Uterus (tissue), 4 donors: ENCODE measurements at places on chromosomes 13 and 19.

DNA sequence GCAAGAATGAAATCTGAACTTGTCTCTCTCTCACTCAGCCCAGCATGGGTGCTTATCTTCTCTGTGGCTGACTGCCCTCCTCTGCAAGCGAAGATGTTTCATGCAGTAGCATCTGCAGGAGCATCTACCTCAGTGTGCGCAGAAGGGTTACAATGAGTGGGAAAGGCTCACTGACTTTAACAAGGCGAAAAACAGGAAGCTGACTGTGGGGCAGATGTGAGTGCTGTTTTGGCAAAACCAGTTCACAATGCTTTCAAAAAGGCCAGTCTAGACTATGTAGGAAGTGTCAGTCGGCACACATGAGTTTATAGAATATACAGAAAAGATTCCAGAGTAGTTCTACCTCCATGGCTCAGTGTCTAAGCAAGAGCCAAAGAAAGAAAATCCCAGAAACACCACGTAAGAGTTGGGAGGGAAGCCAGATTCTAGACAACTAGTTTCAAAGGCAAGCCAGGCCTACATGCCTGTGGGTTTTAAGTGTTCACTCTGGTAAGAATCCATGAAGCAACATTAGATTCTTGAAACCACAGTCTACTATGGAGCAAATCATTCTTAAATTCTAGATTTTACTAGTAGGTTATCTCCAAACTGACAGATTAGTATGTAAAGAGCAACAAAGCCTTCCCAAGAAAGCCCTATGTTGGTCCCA is 124.5 kb downstream of the ABCC4 start:
- DNase-seq, result no peak

GRCh38 chr19:11092181-11092538 is 2.9 kb downstream of the LDLR start:
- DNase-seq, result no peak

DNA sequence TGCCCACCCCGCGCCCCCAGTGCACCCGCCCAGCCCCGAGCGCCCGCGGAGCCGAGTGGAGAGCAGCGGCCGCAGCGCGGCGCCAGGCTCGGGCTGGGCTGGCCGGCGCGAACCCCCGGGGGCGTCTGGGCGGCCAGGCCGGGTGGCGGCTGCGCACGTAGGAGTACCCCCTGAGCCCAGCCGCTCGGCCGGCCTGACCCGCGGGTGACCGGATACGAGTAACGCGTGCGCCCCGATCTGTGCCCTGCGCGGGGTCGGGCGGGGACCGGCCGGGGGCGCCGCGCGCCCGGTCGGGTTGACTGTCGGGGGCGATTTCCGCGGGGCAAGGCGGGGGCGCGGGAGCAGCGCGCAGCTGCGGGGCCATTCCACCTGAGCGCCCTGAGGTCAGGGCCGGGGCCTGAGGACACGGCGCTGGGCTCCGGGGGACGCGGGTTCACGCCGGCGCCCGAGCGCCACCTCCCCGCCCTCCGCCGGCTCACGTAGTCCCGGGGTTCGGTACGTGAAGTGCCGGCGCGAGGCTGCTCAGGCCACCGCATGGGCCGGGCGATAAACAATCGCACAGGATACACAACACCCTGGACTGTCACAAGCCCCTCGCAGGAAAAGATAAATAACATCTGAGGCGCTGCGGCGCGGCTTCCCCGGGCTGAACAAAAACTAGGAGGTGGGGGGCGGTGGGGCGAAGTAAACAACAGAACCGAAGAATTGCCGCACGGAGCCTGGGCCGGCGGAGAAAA is 37.6 kb upstream of the FLT1 start:
- no peak for DNase-seq

DNA sequence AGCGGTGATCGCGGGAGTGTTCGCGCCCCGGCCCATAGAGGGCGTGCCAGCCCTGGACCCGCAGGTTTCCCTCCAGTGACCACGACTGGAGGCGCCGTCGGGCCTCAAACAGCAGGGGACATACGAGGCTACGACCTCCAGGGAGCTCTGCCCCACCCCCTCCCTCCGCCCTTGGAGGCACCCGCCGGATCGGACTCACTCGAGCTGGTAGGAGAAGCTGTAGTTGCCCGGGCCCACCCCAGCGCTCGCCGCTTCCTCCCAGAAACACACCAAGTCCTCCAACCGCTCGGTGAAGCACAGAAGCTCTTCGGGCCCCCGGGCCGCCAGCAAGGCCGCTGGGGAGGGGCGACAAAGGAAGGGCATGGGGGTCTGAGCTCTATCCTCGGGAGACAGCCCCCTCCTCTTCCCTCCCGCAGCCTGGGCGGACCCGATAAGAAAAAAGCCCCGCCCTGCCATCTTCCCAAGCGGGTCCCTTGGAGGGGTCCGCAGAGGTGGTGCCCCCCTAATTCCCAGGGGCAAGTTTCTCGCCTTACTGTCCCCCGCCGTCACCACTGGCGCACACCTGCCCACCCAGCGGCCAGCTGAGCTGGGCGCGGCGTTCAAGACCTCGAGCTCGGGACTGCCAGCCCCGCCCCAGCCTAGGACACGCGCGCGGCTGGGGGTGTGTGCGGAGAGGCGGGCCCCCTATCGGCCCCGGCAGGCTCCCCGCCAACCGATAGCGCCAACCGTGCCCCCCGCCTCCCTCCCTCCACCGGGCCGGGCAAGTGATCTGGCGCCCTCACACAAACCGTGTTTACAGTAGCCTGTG is 1.0 kb downstream of the EPOR start:
- no peak for DNase-seq

DNA sequence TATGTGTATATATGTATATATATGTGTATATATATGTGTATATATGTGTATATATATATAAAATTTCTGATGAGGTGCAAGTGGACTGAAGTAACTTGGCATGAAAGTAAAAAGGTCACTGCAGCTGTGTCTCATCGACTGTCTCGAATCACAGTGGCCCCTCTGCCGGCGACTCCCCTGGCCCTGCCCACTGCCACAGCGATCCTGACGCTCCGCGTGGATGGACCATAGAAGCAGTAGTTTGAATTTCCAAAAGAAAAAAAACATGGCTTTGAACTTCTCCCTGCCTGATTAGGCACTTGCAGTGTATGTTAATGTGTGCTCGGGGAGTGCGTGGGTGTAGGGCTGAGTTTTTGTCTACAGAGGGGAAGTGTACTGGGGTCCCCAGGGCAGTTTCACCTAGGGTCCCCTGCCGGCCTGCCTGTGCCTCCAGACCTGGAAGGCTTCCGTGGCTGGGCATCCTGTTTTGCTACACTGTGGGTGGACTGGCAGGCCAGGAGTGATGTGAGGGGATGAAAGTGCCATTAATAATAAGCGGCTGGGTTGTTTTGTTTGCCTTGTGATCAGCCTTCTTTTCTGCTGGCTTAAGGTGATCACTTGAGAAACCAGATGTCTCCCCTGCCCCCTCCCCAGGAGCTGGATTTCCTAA is 10.8 kb downstream of the ZIC5 start:
- no peak for DNase-seq

- DNase-seq, result no peak
These were observed 15.2 kb downstream of the HTR2A start for GRCh38 chr13:46881621-46882020.

- DNase-seq, result no peak
These were observed 3.6 kb downstream of the ARHGAP45 start for GRCh38 chr19:1070576-1070930.

GRCh38 chr13:112226320-112227002 is 149.7 kb upstream of the SPACA7 start:
- DNase-seq, result no peak

- DNase-seq, result no peak
These were observed 6.4 kb downstream of the ZNF350 start for GRCh38 chr19:51980116-51980736.

- DNase-seq, result peak; percentile 9
These were observed 9.8 kb downstream of the ATP4B start for GRCh38 chr13:113648216-113648610.

- no peak for DNase-seq
These were observed 6.6 kb upstream of the S1PR2 start for GRCh38 chr19:10237702-10238101.

DNA sequence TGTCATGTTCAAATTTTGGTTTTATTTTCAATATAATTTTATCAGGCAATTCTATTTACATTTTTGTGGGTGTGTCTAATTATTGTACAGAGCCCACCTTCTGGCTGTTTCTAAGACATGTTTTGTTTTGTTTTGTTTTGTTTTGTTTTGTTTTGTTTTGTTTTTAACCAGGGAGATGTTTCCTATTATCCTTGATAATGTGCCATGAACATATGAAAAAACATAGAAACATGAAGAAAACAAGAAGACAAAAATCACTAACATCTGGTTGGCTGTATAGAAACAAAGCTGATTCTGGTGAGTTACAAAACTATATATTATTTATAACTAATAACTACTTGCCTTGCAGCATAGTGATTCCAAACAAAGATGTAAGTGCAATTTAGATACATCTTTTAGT is 128.1 kb upstream of the TRPC4 start:
- DNase-seq, result no peak

DNA sequence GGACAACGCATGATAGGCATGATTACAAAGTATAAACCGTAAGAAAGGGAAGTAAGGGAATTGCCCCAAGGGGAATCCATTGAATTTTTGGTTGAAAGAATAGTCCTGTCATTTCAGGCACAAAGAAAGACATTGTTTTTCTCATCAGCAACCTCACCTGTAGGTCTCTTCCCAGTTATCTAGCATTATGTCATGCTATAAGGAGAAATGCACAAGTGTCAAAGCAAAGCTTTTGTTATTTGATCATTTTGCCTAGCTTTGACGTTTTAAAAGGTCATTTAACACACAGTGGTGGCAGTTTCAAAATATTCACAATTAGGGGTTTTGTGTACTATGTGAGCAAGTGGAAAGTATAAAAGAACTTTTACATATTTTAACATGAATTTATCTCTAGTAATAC is 796.2 kb upstream of the MIR17HG start:
- DNase-seq, result no peak

GRCh38 chr13:31413516-31413915 is 213.7 kb downstream of the B3GLCT start:
- no peak for DNase-seq

DNA sequence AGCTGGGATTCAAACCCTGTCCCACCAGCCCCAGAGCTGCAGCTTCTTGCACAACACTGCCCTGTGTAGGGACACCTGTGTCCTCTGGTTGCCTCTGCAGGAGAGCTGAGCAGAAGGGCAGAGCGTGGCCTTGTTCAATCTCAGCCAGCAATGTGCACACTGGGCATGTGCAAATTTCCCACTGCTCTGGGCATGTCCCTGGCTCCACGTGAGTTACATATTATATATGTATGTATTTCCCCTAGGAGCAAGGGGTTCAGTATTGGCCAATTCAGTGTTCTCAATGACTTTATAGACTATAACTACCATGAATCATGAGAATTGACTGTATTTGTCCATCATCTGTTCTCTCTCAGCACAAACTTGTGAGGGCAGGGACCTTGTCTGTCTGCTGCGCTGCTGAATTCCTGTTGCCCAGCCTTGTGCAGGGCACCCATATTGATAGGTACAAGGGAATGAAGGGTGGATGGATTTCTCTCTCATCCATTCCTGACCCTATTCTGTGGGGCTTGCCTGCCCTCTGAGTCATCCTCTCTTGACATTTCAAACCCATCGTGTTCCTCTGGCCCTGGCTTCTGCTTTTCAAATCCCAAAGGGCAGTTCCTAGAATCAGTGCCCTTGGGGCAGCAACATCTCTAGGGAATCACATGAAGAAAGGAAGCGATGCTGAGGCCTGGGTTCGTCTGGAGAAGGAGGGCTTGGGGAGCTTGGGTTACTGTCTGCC is 69.7 kb downstream of the ERICH6B start:
- DNase-seq, result no peak

DNA sequence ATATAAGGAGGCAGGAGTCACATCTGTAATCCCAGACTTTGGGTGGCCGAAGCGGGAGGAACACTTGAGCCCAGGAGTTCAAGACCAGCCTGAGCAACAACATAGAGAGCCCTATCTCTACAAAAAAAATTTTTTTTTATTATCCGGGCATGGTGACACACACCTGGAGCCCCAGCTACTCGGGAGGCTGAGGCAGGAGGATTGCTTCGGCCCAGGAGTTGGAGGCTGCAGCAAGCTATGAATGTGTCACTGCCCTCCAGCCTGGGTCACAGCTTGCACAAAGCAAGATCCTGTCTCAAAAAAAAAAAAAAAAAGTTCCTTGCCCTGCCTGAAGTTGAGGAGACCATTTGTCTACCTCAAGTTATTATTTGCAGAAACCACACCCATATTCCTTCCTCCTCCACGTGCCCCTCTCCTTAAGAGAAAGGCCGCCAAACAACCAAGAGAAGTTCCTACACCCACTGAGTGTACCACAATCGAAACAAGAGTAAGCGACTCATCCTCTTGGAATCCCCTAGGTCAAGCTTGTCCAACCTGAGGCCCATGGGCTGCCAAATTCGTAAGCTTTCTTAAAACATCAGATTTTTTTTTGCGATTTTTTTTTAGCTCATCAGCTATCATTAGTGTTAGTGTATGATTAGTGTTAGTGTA is 2.2 kb downstream of the ABCC4 start:
- DNase-seq, result no peak

GRCh38 chr13:46032341-46032740 is 20.2 kb downstream of the ZC3H13 start:
- no peak for DNase-seq

DNA sequence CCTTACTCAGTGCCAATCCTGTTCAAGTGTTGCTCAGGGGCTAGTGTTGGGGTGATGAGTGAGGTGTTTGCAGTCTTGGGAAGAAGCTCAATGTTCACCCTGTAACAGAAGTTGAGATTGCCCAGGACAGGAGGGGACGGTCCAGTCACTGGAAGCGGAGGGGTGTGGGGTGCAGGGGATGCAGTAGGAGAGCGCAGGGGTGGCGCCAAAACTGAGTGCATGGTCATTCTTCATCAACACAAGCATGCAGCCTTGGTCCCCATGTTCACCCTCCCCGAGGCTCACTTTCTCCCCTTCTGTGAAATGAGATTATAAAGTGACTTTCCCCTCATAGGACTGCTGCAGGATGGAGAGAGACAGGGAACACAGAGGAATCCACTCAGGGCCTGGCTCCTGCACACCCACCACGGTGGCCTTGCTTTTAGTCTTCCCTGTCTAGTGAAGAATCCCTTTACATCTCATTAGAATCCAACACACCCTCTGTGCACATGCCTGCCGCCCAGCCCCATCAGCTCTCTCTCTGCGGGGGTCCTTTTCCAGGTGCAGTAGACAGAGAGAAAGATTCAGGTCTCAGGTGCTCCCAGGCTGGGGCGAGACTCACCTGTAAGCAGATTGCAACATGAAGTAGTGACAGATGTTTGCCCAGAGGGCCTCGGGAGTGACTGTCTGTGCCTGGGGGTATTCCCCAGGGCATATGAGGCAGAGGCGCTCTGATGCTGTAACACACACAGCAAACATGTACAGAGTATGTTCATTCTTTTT is 93.2 kb downstream of the TSHZ3 start:
- no peak for DNase-seq

- no peak for DNase-seq
These were observed 299.3 kb downstream of the ENOX1 start for GRCh38 chr13:43487461-43487860.

GRCh38 chr19:21680026-21680425 is 87.4 kb downstream of the ZNF100 start:
- no peak for DNase-seq
